ENCODE measurements at places on chromosomes 12 and 14. TPM values are rescaled to one million over a fixed set of nuclear protein-coding genes. Genes with fewer than 3 reads are reported as not detected.

Gene HOXC6
- 1.4 TPM for polyA plus RNA-seq

Gene DCP1B
- 2.6 TPM for polyA plus RNA-seq

Gene BEGAIN
- polyA plus RNA-seq: 0.88 TPM

Gene LAG3
- polyA plus RNA-seq: 0.88 TPM

Gene GLT1D1
- polyA plus RNA-seq: 0.19 TPM

Gene TTC9
- polyA plus RNA-seq: 67.9 TPM

Gene SERPINA10
- not detected for polyA plus RNA-seq

Gene TOMM20L
- polyA plus RNA-seq: not detected

Gene PCK2
- polyA plus RNA-seq: 29.2 TPM

Gene LETMD1
- 36.8 TPM for polyA plus RNA-seq

Gene OTX2
- polyA plus RNA-seq: not detected

Gene KLHL33
- 0.07 TPM for polyA plus RNA-seq

Gene CBLN3
- 0.86 TPM for polyA plus RNA-seq

Gene NINJ2
- polyA plus RNA-seq: 10.9 TPM

Gene CCDC196
- polyA plus RNA-seq: not detected

Gene BCL2L14
- not detected for polyA plus RNA-seq

Gene PARPBP
- 7.0 TPM for polyA plus RNA-seq

Gene NRXN3
- polyA plus RNA-seq: 2.2 TPM

Gene CCND2
- polyA plus RNA-seq: 5.7 TPM

Gene KRT6C
- 229 TPM for polyA plus RNA-seq

Gene RNF212B
- not detected for polyA plus RNA-seq

Gene SPSB2
- polyA plus RNA-seq: 5.7 TPM

Gene FOXN4
- not detected for polyA plus RNA-seq

Gene SLC6A13
- 0.10 TPM for polyA plus RNA-seq

Gene SLC22A17
- 8.3 TPM for polyA plus RNA-seq

Gene MAP1LC3B2
- 1.9 TPM for polyA plus RNA-seq

Gene LRFN5
- 0.24 TPM for polyA plus RNA-seq

Gene B4GALNT3
- polyA plus RNA-seq: 8.9 TPM

Gene GALNT6
- 1.1 TPM for polyA plus RNA-seq

Gene CEBPE
- polyA plus RNA-seq: not detected

Gene KRT2
- polyA plus RNA-seq: 0.12 TPM

Gene CD163
- 3.7 TPM for polyA plus RNA-seq

Gene INSM2
- polyA plus RNA-seq: not detected

Measured in esophagus (tissue), 2 donors.